Lung (tissue), 17 donors: ENCODE measurements at places on chromosomes 3 and 15. TPM values are rescaled to one million over a fixed set of nuclear protein-coding genes. Genes with fewer than 3 reads are reported as not detected.

DNA sequence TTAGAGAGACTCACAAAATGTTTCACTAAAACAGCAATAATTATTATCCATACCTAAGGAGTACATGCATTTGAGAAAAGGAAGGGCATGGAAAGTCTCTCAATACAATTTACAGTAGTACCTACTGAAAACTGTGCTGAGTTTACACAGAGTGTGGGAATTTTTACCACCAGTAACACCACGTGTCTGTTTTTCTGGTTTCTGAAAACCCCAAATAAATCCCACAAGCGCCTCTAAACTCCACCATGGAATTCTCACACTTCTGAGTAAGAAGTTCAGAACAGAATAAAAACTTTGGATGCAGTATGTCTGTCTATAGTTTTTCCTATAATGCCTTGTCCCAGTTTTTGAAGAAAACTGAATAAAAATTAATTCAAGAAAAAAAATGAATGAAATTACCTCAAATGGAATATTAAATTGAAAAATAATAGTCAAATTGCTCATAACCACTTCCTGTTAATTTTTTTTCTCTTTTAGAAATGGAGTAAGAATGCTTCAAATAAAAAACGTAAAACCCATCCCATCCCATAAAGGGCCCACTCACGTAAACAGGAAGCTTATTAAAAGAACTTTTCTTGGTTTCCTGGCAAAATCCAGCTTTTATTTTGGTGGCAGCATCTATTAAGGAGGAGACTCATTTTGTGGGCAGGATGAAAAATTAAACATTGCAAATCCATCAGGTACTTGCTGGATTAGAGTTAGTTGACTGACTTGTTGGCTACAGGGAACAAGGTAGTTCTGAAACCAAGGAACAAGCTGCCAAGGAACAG lies 378.1 kb downstream of the TIGIT start:
- peaks cover 12% of the 10 kb centered on the region for H3K4me1 ChIP-seq
- H3K27ac ChIP-seq, result no peak overlapping the region
- H3K4me3 ChIP-seq, result no peak overlapping the region

DNA sequence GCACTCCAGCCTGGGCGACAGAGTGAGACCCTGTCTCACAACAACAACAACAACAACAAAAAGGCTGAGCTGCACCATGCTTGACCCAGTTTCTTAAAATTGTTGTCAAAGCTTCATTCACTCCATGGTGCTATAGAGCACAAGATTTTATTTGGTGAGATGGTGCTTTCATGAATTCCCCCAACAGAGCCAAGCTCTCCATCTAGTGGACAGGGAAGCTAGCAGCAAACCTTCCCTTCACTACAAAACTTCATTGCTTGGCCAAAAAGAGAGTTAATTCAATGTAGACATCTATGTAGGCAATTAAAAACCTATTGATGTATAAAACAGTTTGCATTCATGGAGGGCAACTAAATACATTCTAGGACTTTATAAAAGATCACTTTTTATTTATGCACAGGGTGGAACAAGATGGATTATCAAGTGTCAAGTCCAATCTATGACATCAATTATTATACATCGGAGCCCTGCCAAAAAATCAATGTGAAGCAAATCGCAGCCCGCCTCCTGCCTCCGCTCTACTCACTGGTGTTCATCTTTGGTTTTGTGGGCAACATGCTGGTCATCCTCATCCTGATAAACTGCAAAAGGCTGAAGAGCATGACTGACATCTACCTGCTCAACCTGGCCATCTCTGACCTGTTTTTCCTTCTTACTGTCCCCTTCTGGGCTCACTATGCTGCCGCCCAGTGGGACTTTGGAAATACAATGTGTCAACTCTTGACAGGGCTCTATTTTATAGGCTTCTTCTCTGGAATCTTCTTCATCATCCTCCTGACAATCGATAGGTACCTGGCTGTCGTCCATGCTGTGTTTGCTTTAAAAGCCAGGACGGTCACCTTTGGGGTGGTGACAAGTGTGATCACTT lies 2.0 kb downstream of the CCR5 start:
- no peaks in the 10 kb centered on the region for H3K36me3 ChIP-seq
- peaks cover 3% of the 10 kb centered on the region for H3K4me1 ChIP-seq
- peak; percentile 62 for DNase-seq
- no peak overlapping the region for H3K27ac ChIP-seq

Gene HRH1
- 3.7 TPM for polyA plus RNA-seq

Gene THSD4
- polyA plus RNA-seq, result 6.0 TPM

Gene HTD2
- 5.6 TPM for polyA plus RNA-seq

DNA sequence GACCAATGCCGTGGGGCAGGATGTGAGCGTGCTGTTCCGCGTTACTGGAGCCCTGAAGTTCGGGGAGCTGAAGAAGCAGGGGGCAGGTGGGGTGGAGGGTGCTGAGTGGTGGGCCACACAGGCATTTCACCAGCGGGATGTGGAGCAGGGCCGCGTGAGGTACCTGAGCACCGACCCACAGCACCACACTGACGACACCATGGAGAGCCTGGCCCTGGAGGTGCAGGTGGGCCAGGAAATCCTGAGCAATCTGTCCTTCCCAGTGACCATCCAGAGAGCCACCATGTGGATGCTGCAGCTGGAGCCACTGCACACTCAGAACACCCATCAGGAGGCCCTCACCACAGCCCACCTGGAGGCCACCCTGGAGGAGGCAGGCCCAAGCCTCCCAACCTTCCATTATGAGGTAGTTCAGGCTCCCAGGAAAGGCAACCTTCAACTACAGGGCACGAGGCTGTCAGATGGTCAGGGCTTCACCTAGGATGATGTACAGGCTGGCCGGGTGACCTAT lies 179.6 kb downstream of the TBC1D2B start:
- H3K4me3 ChIP-seq, result no peak overlapping the region
- no peaks in the 10 kb centered on the region for H3K36me3 ChIP-seq
- no peak overlapping the region for H3K27ac ChIP-seq
- no peak for DNase-seq
- H3K27me3 ChIP-seq, result no peaks in the 10 kb centered on the region

DNA sequence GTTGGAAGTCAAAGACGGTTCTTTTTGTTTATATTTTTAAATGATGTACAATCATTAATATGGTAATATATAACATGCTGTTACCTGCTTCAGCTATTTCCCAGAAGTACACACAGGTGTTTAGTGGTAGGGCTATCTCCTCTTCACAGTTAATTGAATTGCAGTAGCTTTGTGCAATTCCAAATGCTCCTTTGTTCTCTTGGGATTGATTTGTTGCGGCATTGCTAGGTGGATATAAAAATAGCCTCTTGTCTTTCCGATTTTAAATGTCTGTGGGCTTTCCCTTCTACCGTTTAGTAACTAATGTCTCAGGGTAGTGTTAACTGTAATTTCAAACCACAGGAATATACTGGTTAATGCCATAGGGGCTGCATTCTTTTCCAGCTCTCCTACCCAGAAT lies 307.6 kb upstream of the SLITRK3 start:
- H3K4me1 ChIP-seq, result no peaks in the 10 kb centered on the region
- H3K27ac ChIP-seq, result no peak overlapping the region
- H3K4me3 ChIP-seq, result no peak overlapping the region
- H3K27me3 ChIP-seq, result no peaks in the 10 kb centered on the region

GRCh38 chr3:134380249-134380648 lies 6.0 kb upstream of the AMOTL2 start:
- no peak for DNase-seq
- H3K4me1 ChIP-seq, result peaks cover 14% of the 10 kb centered on the region
- H3K4me3 ChIP-seq, result no peak overlapping the region
- H3K27me3 ChIP-seq, result no peaks in the 10 kb centered on the region
- H3K36me3 ChIP-seq, result no peaks in the 10 kb centered on the region

DNA sequence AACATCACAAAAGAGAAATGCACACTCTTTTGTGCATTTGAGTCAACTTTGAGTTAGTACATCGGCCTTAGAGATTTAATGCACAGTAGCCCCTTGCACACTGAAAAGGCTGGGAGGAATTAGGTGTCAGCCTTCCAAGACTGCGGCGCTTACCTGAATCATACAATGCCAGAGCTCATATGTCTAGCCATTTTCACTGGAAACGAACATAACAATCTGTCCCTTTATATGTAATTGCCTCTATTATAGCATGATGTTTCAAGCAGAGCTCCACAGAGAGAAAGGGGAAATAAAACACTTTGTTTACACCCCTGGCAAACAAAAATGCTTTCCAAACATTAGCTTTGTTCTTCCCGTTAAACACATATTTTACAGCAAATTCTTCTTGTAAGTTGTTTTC lies 315.7 kb upstream of the SLCO3A1 start:
- no peaks in the 10 kb centered on the region for H3K27me3 ChIP-seq
- peaks cover 9% of the 10 kb centered on the region for H3K4me1 ChIP-seq
- H3K4me3 ChIP-seq, result no peak overlapping the region
- no peak overlapping the region for H3K27ac ChIP-seq

GRCh38 chr15:22961762-22962161 lies 18.4 kb downstream of the CYFIP1 start:
- H3K27me3 ChIP-seq, result no peaks in the 10 kb centered on the region
- no peak overlapping the region for H3K27ac ChIP-seq
- no peak overlapping the region for H3K4me3 ChIP-seq
- peak; percentile 38 for DNase-seq

DNA sequence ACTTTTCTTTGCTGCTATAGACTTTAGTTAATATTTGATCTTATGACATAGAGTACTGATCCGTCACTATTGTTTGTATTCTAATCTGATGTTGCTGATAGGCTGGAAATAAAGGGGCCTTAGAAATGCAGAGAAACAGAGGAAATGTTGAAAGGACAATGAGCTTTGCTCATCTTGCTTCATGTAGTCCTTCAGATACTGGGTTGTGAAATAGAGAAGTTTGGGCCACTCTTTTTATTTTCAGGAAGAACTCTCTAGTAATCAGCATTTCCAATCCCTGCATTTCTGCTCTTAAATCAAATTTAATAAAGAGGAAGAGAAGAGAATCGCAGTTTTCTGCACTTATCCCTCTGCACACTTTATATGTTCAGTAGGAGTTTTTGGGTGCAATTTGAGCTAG lies 192.8 kb upstream of the THBS1 start:
- H3K36me3 ChIP-seq, result no peaks in the 10 kb centered on the region
- no peak overlapping the region for H3K27ac ChIP-seq
- DNase-seq, result no peak
- H3K4me1 ChIP-seq, result peaks cover 6% of the 10 kb centered on the region
- H3K4me3 ChIP-seq, result no peak overlapping the region

Gene FANCD2OS
- not detected for polyA plus RNA-seq

GRCh38 chr3:165233501-165234195 lies 37.5 kb upstream of the SLITRK3 start:
- H3K4me1 ChIP-seq, result no peaks in the 10 kb centered on the region
- no peak overlapping the region for H3K27ac ChIP-seq
- H3K27me3 ChIP-seq, result no peaks in the 10 kb centered on the region

DNA sequence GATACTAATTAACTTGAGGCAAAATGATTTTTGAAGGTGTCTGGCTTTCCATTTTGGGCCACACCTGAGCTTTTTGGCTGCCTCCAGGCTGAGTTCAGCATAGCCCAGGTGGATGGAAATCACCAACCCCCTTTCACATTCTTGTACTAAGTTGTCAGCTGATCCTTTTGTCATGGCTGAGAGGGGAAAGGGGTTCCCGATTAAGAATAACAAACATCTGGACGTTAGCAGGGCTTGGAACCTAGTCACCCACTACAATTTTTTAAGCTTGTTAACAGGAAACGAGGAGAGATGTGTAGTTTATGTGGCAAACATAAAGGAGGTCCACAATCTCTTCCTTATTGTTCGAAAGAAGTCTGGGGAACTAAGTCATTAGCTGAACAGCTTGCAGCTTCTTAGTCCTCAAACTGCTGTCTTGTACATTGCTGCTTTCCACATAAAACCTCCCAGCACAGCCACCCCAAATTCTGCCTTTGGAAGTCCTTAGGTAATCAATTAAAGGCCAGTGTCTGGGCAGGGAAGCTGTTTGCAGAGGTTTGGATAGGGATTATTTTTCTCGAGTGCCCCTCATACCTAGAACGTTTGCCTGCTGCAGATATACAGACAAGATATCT lies 5.0 kb downstream of the NR2F2 start:
- peaks cover 52% of the 10 kb centered on the region for H3K36me3 ChIP-seq
- H3K4me1 ChIP-seq, result peaks cover 31% of the 10 kb centered on the region
- no peak for DNase-seq
- peak overlapping the region; percentile 85 for H3K27ac ChIP-seq
- peak overlapping the region; percentile 70 for H3K4me3 ChIP-seq

- H3K27me3 ChIP-seq, result no peaks in the 10 kb centered on the region
- H3K36me3 ChIP-seq, result no peaks in the 10 kb centered on the region
Measured at GRCh38 chr15:39747326-39747725, 35.3 kb downstream of the FSIP1 start.

Gene CD200
- polyA plus RNA-seq, result 5.7 TPM

Gene EPHB3
- 4.7 TPM for polyA plus RNA-seq

DNA sequence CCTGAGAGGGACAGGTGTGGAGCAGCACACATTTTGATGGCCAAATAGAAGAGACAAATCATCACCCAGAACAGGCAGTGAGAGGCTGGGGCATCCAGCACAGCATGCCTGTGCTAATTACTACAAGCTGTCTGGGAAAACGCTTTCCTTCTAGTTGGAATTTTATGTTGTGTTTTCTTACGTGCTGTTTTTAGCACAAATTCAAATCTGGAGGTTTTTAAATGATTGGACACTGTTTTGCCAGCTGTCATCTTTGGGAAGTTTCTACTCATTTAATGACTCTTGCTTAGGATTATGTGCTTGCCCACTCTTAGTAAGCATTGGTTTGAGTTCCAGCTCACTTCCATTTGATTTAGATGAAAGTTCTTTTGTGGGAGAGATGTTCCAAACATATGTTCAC lies 43.5 kb downstream of the EAF1 start:
- no peaks in the 10 kb centered on the region for H3K36me3 ChIP-seq
- H3K4me1 ChIP-seq, result peaks cover 15% of the 10 kb centered on the region
- no peak overlapping the region for H3K4me3 ChIP-seq
- no peak for DNase-seq

DNA sequence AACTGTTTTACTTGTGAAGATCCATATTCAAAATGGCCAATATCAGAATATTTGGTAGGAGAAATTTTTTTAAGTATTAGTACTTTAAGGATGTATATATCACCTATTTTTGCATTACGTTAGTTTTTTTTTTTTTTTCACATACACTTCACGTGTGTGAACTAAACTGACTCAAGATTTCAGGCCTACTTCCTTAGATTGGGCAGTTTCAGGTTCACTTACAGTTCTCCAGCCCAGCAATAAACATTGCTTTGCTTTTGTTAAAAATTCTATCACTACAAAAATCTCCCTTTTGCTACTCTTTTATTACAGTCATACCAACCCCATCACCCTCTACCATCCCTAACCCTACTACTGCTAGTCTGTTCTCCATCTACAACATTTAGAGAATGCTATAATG lies 183.6 kb downstream of the KCNH8 start:
- H3K4me3 ChIP-seq, result no peak overlapping the region
- H3K27ac ChIP-seq, result no peak overlapping the region
- no peaks in the 10 kb centered on the region for H3K36me3 ChIP-seq
- no peak for DNase-seq
- no peaks in the 10 kb centered on the region for H3K27me3 ChIP-seq
- no peaks in the 10 kb centered on the region for H3K4me1 ChIP-seq
